Non-pigmented ciliary epithelial cell (primary cell): ENCODE measurements at places on chromosomes 3 and 15.

DNA sequence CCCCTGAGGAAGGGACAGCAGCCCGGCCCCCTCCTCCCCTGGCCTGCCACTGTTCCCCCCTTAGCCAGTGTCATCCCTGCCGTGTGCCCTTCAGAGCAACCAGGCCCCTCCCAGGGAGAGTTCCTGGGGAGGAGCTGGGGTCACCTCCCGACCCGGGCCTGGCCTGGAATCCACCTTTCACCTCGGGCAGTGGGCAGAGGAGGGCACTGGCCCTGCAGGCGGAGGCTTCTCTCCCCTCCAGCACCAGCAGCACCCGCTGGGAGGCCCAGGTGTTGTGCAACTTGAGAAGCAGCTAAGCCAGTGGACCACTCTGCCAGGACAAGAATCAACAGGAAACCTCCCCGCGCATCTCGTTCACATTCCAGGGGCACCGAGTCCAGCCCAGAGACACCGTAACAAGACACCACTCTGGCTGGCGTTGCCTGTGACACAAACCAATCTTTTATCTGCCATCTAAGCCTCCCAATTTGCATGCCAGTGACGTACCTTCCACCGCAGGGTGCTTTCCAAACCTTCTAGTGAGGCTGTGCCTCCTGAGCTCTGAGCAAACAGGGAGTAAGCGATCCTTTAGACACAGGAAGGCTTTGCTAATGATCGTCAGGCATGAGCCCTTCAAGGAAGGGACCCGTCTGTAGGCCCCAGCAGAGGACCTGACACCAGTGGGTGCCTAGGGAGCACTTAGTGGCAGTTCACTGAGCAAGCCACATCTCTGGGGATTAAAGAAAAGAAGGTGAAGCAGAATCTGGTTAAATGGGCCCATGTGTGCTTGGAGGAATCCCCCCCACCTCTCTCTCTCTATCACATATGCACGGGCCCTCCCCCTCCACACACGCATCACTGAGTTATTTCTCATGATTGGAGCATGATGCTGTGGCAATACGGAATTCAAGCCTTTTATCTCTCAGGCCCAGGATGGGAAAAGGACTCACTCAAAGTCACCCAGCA, 98.9 kb upstream of the TLE3 start:
- peak; percentile 91 for DNase-seq

DNA sequence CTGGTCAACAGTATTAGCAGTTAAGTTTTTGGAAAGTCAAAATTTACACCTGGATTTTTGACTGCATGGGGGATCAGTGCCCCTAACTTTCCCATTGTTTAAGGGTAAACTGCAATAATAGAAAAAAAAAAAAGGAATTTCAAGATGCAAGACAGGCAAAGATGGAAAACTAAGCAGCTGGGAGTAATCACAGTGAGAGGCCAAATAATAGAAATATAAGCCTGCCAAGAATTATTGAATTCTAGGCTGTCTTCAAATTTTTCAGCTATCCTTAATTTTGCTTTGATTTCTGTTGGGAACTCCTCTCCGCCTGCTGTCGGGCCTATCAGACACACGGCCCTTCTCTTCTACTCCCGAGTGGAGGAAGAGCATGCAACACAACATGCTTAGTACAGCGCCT, 215.5 kb upstream of the LMCD1 start:
- no peak for DNase-seq

GRCh38 chr3:81349816-81350340, 411.6 kb downstream of the GBE1 start:
- no peak for DNase-seq

- DNase-seq, result peak; percentile 71
These were observed 93.1 kb downstream of the FRMD5 start for GRCh38 chr15:44101944-44102343.

- no peak for DNase-seq
These were observed 314.3 kb downstream of the CHST2 start for GRCh38 chr3:143433787-143434378.

DNA sequence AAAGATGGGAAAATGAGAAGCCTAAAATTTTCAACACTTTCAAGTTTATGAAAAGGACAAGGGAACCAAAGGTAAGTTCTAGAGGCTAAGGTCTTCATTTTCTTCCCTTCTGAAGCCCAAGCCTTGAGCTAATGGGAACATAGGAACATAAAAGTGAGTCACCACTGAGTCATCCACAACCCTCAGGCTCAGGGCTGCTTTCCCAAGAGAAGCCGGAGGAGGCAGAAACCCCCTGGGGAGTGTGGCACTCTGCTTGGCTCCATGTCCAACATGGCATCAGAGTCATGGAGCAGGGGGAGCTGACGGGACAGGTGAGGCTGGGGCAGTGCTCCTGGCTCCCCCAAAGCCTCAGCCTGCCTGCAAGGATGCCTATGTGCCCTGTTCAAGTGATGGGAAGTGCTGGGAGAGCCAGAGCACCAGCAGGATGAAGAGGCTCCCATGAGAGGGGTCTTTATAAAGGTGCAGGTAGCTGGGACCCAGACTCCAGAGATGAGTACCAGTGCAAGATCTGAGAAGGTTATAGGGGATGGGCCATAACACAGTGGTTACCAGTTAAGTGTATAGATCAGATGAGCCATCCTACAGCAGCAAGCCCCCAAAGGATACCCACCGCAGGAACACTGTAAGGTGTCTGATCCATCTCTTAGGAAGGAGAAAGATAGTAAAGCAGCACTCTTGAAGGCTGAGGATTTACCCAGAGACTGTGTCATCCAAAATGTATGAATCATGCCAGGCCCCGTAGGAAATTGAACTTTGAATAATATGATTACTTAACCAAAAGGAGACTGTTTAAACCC, 31.8 kb upstream of the RYR3 start:
- peak; percentile 79 for DNase-seq

GRCh38 chr3:14428087-14429033, 26.0 kb downstream of the SLC6A6 start:
- DNase-seq, result no peak

DNA sequence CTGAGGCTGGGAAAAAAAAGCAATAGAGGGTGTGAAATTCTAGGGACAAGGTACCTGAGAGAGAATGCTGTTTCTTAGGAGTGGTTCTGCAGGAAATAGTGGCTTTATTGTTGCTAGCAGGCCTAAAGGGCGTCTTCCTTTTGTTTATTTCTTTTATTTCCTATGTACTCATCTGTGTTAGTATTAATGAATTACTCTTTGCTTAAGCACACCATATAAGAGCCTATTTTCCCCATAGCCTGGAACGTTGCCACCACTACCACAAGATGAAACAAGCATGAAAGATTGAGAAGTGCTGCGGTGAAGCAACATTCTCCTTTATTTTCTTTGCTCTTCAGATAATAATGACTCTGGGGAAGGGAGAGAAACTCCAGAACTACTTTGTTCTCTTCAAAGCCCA, 21.3 kb upstream of the GOLIM4 start:
- no peak for DNase-seq

DNA sequence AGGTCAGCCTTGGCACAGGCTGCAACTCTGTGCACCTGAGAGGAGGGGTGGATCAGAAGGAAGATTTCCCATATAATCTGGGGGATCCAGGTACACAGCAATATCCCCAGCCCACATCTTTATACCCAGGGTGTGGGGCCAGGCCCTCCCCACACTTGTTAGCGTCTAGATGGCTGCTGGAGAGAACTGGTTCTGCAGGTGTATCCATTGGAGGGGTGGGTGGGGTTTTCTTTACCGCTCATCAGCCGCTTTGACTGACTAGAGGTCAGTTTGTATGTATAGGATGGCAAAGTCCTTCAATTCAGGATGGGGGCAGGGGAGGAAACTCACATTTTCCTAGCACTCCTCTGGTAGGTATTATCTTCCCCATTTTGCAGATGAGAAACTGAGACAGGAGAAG, 92.5 kb downstream of the IL20RB start:
- no peak for DNase-seq

GRCh38 chr3:190526787-190527762, 13.2 kb downstream of the IL1RAP start:
- no peak for DNase-seq

- DNase-seq, result no peak
These were observed 156.1 kb downstream of the THSD4 start for GRCh38 chr15:71271327-71271726.

- DNase-seq, result no peak
These were observed 23.5 kb downstream of the B3GALNT1 start for GRCh38 chr3:161081633-161082032.

GRCh38 chr3:66497985-66498671, 2.7 kb downstream of the LRIG1 start:
- DNase-seq, result no peak

DNA sequence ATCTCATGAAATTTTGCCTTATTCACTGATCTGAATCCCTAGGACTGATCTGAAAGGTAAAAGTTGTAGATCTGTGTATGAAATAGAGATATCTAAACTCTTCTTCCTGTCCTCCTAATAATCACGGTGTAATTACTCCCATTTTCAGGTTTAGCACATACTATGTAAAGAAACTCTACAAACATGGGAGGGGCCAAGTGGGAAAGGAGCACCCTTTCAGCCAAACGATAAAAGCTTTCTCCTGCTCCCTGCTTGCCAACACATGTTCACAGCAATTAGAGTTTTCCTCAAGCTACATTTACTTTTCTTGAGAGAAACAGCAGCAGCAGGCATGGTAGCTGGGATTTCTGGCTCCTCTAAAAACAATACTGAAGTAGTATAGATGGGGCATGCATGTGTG, 71.6 kb downstream of the CHAC1 start:
- DNase-seq, result no peak

GRCh38 chr15:92763459-92763858, 107.9 kb upstream of the FAM174B start:
- no peak for DNase-seq

DNA sequence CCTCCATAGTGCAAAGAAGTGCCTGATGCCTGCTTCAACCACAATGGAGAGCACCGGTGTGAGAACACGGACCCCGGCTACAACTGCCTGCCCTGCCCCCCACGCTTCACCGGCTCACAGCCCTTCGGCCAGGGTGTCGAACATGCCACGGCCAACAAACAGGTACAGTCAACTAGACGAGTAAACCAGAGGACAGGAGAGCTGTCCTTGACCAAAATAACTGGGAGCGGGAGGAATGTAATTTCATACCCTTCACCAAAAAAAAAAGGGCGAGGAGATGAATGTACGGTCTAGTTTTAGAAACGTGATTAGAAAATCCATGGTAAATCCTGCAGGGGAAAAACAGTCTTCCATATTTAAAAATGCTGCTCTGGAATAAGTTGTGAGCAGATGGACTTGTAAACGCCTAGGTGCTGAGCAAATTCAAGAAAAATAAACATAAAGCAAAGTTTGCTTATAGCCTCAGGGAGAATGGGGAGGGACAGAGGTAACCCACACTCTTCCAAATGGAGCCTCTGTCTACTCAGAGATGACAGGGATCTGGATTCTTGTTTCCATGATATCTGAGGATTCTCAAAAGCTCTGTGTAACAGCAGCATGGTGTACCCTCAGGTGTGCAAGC, 8.4 kb downstream of the THBS1 start:
- no peak for DNase-seq

GRCh38 chr3:42658091-42658770, 4.7 kb downstream of the ZBTB47 start:
- no peak for DNase-seq

DNA sequence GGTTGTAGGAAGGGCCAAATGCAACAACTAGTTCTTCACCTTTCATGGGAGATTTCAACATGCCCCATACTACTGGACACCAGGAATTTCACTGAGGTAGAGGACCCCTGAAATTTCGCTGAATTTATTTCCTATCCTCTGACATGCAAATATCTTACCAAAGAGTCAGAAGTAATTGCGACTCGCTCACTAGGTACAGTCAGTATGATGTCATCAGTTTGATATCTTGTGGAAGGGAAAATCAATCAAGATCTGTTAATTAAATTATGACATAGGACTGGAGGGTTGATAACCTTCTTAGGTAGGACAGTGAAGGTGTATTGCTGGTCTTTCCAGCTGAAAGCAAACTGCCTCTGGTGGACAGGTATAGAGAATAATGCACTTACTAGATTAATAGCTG, 74.9 kb upstream of the TNIK start:
- DNase-seq, result no peak

GRCh38 chr15:29968099-29968894, 114.5 kb upstream of the GOLGA8J start:
- DNase-seq, result no peak
